ENCODE measurements at places on chromosomes 13 and 19.

DNA sequence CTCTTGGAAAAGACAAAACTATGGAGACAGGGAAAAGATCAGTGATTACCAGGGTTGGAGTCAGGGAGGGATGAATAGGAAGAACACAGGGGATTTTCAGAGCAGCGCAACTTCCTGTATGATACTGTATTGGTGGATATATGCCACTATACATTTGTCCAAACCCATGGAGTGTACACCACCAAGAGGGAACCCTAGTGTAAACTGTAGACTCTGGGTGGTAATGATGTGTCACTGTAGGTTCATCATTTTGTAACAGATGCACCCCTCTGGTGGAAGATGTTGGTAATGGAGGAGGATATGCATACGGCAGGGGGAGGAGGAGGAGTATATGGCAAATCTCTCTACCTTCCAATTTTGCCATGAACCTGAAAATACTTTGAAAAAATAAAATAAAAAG lies 68.1 kb downstream of the UFM1 start:
- DNase-seq = peak; percentile 37

DNA sequence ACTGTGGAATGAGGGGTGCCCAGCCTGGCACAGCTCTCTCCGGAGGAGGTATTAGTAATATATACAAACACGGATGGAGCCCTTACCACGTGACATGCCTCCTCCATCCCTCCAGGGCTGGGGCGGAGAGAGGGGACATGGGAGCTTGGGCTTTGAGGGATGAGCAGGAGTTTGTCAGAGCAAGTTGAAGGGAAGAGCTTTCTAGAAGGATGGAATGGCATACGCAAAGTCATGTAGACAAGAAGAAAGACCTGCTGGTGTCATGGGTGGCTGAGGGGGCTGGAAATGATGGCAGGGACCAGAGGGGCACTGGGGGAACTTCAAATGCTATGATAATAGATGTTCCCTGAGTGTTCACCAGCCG lies 2.6 kb downstream of the MPND start:
- DNase-seq = no peak

DNA sequence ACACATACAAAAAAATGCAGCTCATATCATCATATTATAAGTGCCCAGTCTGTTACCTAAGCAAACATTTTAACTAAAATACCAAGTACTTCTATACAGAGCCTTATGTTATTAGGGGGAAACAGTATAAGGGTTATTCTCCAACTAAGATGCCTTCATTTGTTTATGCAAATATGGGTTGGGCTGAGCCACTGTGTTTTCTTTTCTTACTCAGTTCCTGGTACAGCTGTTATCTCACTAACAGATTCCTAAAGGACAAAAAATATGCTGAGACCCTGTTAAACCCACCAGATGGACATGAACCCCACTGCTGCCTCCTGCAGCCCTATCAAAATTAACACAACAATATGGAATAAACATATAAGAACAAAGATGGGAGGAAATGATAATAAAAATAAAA lies 34.5 kb upstream of the SMAD9 start:
- DNase-seq = no peak

DNA sequence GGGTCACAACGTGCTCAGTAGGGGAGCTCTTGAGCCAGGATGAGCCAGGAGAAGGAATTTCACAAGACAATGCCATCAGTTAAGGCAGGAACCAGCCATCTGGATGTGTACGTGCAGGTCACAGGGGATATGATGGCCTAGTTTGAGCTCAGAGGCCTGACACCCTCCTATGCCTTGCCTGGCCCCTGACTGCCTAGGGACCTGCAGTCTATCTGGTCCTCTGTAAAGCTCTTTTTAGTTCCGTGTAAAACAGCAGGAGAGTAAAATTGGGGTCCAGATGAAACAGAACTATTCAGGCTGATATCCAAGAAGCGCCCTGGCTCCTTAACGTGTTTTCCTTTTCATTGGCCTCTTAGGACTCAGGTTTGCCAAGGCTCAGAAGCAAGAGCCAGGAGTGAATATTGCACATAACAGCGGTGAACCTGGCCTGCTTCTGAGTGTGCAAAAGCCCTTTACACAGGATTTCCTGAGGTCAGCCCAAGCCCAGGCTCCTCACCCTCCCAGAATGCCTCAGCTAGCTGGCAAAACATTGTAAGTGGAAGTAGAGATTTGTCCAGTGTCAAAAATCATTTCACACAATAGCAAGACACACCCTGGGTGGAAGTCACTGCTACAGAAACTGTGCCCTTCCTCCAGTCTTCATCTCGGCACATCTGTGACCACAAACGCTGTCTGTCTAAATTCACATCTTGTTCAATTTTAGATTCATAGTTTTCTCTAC lies 777.2 kb downstream of the UQCRFS1 start:
- DNase-seq = no peak

DNA sequence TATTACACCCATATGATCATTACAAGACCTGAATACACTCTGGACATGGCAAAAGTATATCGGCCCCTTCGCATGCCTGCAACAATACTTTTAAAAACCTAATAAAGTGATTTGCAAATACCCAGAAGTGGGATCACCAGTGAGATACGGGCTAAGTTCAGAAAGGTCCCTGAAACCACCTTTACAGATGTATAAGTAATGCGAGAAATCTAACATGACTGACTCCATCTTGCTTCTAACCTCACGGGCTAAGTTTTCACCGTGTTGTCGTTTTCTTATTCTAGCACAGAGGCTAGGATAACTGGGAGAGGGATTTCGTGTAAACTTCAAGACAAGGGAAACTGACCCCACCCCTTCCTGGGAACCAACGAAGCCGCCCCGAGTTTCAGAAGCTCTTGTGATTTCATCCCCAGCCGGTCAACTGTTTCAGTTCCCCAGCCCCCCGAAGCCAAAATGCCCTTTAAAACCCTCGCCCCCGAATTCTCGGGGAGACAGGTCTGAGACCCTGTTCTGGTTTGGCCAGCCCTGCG lies 703 bp downstream of the NEK3 start:
- DNase-seq = peak; percentile 54

GRCh38 chr13:23631311-23632047 lies 61.3 kb downstream of the TNFRSF19 start:
- DNase-seq = no peak
